Left ventricle myocardium inferior (tissue), 1 donor: ENCODE measurements at places on chromosomes 7 and 10.

DNA sequence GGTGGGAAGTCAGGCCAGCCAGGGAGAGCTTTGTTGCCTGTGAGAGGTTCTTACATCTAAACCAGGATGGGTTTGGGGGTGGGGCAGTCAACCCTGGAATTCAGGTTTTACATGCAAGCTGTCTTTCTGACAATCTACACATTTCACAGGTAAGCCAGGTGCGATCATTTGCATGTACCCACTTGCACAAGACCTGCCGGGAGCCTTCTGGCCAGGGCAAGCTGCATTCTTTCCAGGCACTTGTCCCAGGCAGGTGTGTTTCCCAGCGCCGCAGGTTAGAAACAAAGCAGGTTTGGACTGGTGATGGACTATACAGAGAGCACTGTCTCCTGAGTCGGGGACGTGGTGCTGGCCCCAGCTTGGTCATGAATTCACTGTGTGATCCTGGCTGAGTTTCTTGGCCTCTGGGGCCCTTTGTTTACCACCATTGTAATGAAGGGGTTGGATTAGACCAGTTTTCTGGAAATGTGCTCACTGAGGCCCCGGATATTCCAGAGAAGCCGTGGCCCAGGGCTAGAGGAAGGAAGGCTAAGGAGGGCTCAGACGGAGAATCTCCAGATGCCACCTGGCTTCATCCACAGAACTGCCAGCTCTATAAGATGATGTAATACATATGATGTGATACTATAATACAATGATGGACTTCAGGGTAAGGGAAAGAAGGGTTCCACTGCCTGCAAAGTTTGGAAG is 205.2 kb upstream of the SVIL start:
- DNase-seq: no peak

- DNase-seq: no peak
Observed at GRCh38 chr7:88184848-88185304, 35.0 kb downstream of the SRI start.

- no peak for DNase-seq
Observed at GRCh38 chr10:33861016-33861704, 526.7 kb upstream of the NRP1 start.

- DNase-seq: no peak
Observed at GRCh38 chr7:141752634-141753033, 11.3 kb upstream of the TAS2R3 start.

GRCh38 chr10:123665491-123666286 is 466 bp upstream of the GPR26 start:
- DNase-seq: no peak

DNA sequence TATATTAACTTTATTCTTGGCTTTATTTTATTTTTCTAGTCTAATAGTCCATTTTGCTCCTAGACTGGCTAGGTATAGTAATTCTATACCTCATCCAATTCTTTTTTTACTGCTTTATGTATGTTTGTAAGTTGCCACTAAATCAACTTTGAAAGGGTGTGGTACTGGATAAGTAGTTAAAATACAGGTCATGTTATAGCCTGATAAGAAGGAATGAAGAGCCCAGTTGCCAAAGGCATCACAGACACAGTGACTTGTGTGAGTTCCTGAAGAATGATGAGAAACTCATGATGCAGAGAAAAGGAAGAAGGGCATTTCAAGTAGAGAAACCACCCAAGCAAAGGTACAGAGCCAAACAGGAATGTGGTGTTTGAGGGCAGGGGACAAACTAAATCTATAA is 27.3 kb downstream of the NAPEPLD start:
- no peak for DNase-seq

- no peak for DNase-seq
Observed at GRCh38 chr10:3222626-3223025, 50.0 kb upstream of the PITRM1 start.

GRCh38 chr7:116224492-116225098 is 14.3 kb downstream of the TES start:
- no peak for DNase-seq

GRCh38 chr7:75042286-75042685 is 31.3 kb downstream of the RCC1L start:
- no peak for DNase-seq
